ENCODE measurements at places on chromosomes 1 and 21.
A peak's percentile ranks its signal among the peaks of the same experiment; 100 is the strongest.

DNA sequence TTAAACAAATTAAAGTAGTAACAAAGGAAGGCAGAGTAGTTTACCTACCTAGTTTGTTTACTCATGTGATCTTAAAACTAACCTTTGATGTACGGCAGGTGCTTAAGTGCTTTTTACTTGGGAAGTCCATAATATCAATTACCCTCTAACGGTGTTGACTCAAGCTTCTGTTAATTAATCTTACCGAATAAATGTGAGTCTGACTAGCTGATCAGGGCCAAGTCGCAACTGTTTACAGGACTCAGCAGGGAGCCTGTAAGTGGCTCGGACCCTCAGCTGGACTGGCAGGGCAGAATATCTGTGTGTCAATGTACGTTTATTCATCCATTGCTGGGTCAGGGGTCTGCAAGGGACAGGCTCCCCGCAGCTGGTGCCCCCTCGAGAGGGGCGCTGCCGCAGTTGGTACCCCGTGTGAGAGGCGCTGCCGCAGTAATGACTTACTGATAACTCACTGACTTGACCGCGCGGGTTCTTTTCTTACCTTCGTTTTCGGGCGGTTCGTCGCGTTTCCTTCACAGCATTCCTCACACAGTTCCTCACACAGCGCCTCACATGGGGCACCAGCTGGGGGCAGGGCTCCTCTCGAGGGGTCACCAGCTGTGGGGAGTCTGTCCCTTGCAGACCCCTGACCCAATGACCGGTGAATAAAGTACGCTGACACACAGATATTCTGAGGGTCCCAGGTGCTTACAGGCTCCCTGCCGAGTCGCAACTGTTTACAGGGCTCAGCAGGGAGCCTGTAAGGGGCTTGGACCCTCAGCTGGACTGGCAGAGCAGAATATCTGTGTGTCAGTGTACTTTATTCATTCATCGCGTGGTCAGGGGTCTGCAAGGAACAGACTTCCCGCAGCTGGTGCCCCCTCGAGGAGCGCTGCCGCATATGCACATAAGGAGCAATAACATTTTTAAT is 3.0 kb downstream of the FMO1 start:
- no peaks in the 10 kb centered on the region for H3K27me3 ChIP-seq
- no peak overlapping the region for H3K27ac ChIP-seq
- peak overlapping the region; percentile 65 for H3K4me3 ChIP-seq
- peaks cover 3% of the 10 kb centered on the region for H3K4me1 ChIP-seq
- no peaks in the 10 kb centered on the region for H3K36me3 ChIP-seq

DNA sequence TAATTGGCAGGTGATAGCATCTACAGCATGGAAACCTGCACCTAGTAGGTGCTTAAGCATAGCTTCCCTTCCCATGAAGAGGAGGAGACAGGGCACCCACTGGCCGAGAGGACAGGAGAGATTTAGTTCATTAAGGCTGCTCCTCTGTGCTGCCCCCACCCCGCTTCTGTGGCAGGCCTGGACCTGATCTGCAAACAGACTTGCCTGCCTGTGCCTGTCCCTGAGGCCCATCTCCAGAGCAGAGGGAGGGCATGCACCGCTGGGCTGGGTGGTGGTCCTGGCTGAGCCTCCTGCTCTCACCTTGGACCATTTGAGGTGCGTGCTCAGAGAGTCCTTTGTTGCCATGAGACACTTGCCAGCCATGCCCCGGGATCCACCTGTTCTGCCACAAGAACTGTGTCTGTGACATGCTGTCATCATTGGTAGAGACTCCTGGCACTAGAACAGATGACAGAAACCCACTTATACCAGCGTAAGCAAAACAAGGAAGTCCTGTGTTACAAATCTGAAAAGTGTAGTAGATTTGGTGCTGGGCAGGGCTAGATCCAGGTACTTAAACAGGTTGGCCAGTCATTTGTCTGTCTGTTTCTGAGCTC is 55.6 kb downstream of the PTPRF start:
- H3K4me1 ChIP-seq = no peaks in the 10 kb centered on the region
- DNase-seq = no peak
- H3K36me3 ChIP-seq = peaks cover 51% of the 10 kb centered on the region
- no peak overlapping the region for H3K4me3 ChIP-seq
- H3K27ac ChIP-seq = no peak overlapping the region

GRCh38 chr21:17436626-17437111 is 76.2 kb upstream of the CXADR start:
- H3K27me3 ChIP-seq = no peaks in the 10 kb centered on the region
- no peak overlapping the region for H3K27ac ChIP-seq
- DNase-seq = no peak
- H3K4me1 ChIP-seq = peaks cover 17% of the 10 kb centered on the region

- no peaks in the 10 kb centered on the region for H3K27me3 ChIP-seq
- no peak for DNase-seq
- H3K36me3 ChIP-seq = peaks cover 11% of the 10 kb centered on the region
- H3K27ac ChIP-seq = peak overlapping the region; percentile 25
- H3K4me3 ChIP-seq = no peak overlapping the region
Observed at GRCh38 chr1:176033881-176034280, 173.2 kb downstream of the COP1 start.

DNA sequence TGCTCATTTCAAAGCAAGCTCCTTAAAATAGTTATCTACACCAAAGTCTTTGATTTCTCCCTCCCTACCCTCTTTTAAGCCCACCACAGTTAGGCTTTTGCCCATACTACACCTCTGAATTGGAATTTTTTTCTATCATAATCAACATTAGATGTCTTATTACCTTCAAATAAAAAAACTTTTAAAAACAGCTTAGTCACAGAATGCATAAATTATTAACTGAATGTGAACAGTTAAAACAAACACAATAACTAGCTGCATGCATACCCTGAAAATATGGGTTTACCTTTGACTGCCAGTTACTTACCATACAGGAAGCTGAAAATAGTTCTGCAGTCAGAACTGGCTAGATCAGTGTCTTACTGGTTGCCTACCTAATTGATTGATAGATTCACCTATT is 210.9 kb downstream of the TGFB2 start:
- H3K36me3 ChIP-seq = no peaks in the 10 kb centered on the region
- no peaks in the 10 kb centered on the region for H3K4me1 ChIP-seq
- no peaks in the 10 kb centered on the region for H3K27me3 ChIP-seq
- H3K4me3 ChIP-seq = no peak overlapping the region

GRCh38 chr1:192131914-192132313 is 26.3 kb upstream of the RGS18 start:
- no peaks in the 10 kb centered on the region for H3K4me1 ChIP-seq
- H3K36me3 ChIP-seq = no peaks in the 10 kb centered on the region
- no peak overlapping the region for H3K27ac ChIP-seq

GRCh38 chr1:41238311-41238988 is 3.7 kb downstream of the SCMH1 start:
- H3K27ac ChIP-seq = no peak overlapping the region
- H3K36me3 ChIP-seq = no peaks in the 10 kb centered on the region
- H3K4me1 ChIP-seq = peaks cover 29% of the 10 kb centered on the region
- no peak overlapping the region for H3K4me3 ChIP-seq
- DNase-seq = no peak
- no peaks in the 10 kb centered on the region for H3K27me3 ChIP-seq

- no peak for DNase-seq
- no peaks in the 10 kb centered on the region for H3K36me3 ChIP-seq
- no peak overlapping the region for H3K4me3 ChIP-seq
- H3K27me3 ChIP-seq = no peaks in the 10 kb centered on the region
- H3K4me1 ChIP-seq = no peaks in the 10 kb centered on the region
Observed at GRCh38 chr1:88074661-88075060, 609.4 kb upstream of the PKN2 start.

- no peaks in the 10 kb centered on the region for H3K27me3 ChIP-seq
- H3K27ac ChIP-seq = no peak overlapping the region
- no peak overlapping the region for H3K4me3 ChIP-seq
- no peaks in the 10 kb centered on the region for H3K4me1 ChIP-seq
Observed at GRCh38 chr21:34148826-34149558, 75.6 kb downstream of the MRPS6 start.

DNA sequence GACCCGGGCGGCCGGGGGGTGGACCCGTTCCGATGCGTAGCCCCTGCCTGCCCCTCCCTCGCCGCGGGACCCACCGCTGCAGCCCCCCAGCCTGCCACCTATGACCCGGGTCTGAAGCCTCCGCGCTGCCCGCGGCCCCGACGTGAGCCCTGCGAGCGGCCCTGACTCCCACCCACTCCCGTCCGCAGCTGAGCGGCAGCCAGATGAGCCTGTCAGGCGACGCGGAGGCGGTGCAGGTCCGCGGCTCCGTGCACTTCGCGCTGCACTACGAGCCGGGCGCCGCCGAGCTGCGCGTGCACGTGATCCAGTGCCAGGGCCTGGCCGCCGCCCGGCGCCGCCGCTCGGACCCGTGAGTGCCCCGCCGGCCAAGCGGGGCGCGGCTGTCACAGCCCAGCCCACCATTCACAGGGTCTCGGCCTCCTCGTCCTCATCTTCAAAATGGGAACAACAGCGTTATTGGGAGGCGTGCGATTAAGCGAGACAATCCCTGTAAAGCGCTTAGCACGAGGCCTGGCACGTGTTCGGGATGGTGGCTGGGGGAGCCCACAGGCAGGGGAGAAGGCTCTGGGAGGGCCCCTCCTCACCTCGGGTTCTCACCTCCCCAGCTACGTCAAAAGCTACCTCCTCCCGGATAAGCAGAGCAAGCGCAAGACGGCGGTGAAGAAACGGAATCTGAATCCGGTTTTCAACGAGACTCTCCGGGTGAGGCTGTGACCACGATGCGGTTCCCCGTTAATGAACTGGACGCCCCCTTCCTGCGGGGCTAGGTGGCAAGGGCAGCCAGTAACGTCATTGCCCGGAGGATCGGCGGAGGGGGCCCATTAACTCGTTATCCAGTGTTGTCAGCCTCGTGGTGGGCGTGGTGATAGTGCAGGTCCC is 8.2 kb downstream of the SYTL1 start:
- H3K27ac ChIP-seq = no peak overlapping the region
- peaks cover 23% of the 10 kb centered on the region for H3K4me1 ChIP-seq
- H3K4me3 ChIP-seq = peak overlapping the region; percentile 43
- no peak for DNase-seq
- no peaks in the 10 kb centered on the region for H3K27me3 ChIP-seq
- H3K36me3 ChIP-seq = no peaks in the 10 kb centered on the region

DNA sequence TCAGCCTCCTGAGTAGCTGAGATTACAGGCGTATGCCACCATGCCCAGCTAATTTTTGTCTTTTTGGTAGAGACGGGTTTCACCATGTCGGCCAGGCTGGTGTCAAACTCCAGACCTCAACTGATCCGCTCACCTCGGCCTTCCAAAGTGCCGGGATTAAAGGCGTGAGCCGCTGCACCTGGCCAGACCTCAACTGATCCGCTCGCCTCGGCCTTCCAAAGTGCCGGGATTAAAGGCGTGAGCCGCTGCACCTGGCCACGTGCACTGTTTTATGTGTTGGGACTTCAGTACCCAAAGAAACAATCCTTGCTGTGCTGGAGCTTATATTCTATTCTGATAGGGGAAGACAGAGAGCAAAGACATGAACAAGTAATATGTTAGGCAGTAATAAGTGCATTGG is 10.1 kb downstream of the TRAF5 start:
- H3K4me3 ChIP-seq = no peak overlapping the region
- H3K36me3 ChIP-seq = no peaks in the 10 kb centered on the region
- DNase-seq = no peak

DNA sequence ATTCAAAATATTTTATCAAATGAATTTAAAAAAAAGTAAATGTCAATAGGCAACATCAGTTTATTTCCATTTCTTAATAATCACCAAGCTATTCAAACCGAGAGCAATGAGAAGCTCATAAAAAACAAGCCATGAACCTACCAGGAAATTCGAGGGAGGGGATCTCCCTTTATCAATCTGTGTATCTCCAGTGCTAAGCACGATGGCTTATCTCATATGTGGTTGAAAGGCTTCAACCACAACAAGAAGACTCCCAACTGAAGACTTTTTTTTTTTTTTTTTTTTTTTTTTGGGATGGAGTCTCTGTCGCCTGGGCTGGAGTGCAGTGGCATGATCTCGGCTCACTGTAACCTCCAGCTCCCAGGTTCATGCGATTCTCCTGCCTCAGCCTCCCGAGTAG is 833.3 kb downstream of the USP25 start:
- H3K4me1 ChIP-seq = peaks cover 11% of the 10 kb centered on the region
- no peaks in the 10 kb centered on the region for H3K36me3 ChIP-seq
- no peak for DNase-seq
- no peaks in the 10 kb centered on the region for H3K27me3 ChIP-seq

GRCh38 chr21:46142582-46143473 is 12.6 kb downstream of the FTCD start:
- no peaks in the 10 kb centered on the region for H3K27me3 ChIP-seq
- H3K36me3 ChIP-seq = peaks cover 32% of the 10 kb centered on the region
- no peak overlapping the region for H3K27ac ChIP-seq
- peaks cover 3% of the 10 kb centered on the region for H3K4me1 ChIP-seq

- H3K4me1 ChIP-seq = no peaks in the 10 kb centered on the region
- no peak within 1 kb of the TSS for H3K27ac ChIP-seq
- H3K27me3 ChIP-seq = no peaks in the 10 kb centered on the region
- H3K36me3 ChIP-seq = no peaks in the 10 kb centered on the region
- H3K4me3 ChIP-seq = no peak within 1 kb of the TSS
Observed at GRCh38 chr1:74512170-74512915, at the start of gene LRRC53. Gene LRRC53, minus strand, starts transcription at chr1:74512611. Its CDS starts 29,262 bp downstream, at chr1:74483349.

DNA sequence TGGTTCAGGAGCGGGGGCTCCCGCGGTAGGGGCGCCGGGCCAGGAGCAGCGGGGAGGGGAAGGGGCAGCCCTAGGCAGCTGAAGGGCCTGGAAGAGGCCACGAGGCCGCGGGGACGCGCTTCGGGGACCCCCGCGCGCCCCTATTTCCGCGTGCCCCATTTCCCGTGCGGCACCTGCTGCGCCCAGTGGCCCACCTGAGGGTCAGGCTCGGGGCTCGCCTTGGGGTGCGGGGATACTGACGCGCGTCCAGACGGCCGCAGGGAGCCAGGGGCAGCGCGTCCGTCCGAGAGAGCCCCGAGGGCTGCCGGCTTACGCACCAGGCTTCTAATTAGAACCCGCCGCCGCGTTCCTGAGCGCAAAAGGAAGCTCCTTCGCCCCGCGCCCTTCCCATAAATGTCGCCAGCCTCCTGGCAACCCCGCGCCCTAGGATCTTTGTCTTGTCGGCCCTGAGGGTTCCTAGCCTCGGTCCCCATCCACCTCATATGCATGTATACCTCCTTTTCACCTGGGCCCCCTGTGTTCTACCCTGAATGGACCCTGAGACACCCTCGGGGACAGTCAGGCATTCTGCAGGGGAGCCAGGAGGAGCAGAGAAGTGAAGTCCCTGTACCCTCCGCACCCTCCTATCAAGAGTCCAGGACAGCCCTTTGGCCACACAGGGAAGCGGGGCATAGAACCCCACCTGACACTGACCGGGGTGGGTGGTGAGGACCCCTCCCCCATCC is 1.8 kb downstream of the WNT3A start:
- H3K27ac ChIP-seq = no peak overlapping the region
- H3K4me3 ChIP-seq = no peak overlapping the region
- peak; percentile 20 for DNase-seq
- H3K36me3 ChIP-seq = no peaks in the 10 kb centered on the region

GRCh38 chr1:24321126-24321525 is 2.0 kb downstream of the GRHL3 start:
- H3K27me3 ChIP-seq = no peaks in the 10 kb centered on the region
- no peak for DNase-seq
- peak overlapping the region; percentile 77 for H3K4me3 ChIP-seq
- no peak overlapping the region for H3K27ac ChIP-seq

GRCh38 chr1:80064524-80064923 is 1058.0 kb upstream of the ADGRL4 start:
- H3K4me3 ChIP-seq = no peak overlapping the region
- H3K27me3 ChIP-seq = no peaks in the 10 kb centered on the region
- no peak for DNase-seq

- no peaks in the 10 kb centered on the region for H3K4me1 ChIP-seq
- H3K36me3 ChIP-seq = no peaks in the 10 kb centered on the region
- DNase-seq = no peak
- H3K27ac ChIP-seq = no peak overlapping the region
Observed at GRCh38 chr1:199907361-199907760, 120.1 kb upstream of the NR5A2 start.
